ENCODE measurements at places on chromosomes 3 and 15.

DNA sequence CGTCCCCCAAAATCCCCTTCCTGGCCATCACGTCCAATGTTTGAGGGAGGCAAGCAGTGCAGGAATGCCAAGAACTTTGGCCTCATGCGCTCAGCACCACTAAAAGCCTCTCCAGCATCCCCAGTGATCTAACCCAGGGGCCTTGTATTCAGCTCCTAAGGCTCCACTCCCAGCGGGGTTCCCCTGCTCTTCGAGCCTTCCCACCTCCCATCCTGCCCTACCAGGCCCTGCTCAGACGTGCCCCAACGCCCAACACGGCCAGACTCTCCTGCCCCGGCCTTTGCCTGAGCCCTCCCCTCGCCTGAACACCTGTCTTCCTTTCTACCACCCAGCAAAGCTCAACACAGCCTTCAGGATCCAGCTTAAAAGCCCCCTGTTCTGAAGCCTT lies 30.5 kb downstream of the PLXND1 start:
- DNase-seq: no peak

DNA sequence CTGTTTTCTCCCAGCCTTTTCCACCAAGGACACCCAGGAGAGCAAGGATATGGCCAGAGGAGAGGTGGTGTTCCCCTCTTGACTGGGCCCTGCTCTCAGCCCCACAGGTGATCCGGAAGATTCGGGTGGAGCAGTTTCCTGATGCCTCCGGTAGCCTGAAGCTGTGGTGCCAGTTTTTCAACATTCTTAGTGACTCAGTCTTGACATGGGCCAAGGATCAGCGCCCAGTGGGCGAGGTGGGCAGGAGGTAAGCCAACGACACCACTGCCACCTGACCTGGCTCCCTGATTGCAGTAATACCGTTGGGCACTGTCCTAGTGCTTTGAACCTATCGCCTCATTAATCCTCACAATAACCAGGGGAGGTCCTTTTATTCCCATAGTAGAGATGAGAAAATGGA lies 25.3 kb upstream of the SLC28A1 start:
- DNase-seq: no peak

- no peak for DNase-seq
These were observed 93.2 kb downstream of the ZNF280D start for GRCh38 chr15:56640127-56640526.

DNA sequence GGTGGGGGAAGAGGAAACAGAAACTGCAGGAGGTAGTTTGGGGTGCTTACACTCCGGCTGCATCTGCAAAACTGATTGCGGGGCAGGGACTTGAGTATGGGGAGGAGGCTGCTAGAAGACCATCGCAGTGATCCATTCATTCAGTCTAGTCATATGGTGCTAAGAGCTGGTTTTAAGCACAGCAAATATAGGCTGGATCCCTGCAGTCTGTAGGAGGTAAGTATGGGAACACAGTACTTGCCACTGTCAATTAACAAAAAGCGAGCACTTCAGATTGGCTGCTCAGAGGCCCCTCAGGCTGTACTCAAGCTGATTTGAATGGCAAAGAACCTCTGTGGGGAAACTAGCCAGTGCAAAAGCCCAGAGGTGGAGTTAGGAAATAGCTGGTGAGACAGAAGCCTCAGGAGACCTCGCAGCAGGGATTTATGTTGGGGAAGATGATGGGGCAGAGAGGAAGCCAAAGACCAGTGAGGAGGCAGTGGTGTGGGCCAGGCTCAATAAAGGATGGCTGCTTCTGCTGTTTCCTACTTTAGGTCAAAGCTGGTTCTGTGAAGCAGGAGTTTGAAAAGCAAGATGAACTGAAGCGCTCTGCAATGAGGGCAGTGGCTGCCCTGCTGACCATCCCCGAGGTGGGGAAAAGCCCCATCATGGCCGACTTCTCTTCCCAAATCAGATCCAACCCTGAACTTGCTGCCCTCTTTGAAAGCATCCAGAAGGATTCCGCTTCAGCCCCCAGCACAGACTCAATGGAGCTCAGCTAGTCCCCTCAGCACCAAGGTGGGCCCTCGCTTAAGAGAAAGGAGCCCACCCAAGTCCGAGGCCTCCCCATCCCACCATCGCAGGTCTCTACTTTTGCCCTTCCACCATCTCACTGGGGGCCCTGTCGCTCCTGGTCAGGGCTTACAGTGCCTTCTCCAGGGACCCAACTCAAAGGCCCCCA lies 7.9 kb downstream of the RPL32 start:
- DNase-seq: no peak

DNA sequence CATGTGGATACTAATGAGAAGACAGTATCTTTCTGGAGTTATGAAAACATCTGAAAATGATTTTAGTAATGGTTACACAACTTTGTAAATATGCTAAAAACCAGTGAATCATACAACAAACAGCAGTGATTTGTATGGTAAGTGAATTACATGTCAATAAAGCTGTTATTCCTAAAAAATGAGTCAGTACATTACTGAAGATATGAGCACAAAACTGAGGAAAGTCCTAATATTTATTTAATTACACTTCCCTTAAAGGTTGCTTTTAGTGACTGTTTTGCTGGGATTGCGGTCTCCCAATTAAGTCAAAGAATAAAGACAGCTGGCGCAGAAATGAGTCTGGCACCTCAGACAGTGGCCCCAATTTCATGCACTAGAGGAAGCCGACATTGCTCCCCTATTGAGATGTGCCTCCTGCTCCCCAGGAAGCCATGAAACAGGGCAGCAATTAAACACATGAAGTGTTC lies 50.9 kb upstream of the FSIP1 start:
- no peak for DNase-seq

DNA sequence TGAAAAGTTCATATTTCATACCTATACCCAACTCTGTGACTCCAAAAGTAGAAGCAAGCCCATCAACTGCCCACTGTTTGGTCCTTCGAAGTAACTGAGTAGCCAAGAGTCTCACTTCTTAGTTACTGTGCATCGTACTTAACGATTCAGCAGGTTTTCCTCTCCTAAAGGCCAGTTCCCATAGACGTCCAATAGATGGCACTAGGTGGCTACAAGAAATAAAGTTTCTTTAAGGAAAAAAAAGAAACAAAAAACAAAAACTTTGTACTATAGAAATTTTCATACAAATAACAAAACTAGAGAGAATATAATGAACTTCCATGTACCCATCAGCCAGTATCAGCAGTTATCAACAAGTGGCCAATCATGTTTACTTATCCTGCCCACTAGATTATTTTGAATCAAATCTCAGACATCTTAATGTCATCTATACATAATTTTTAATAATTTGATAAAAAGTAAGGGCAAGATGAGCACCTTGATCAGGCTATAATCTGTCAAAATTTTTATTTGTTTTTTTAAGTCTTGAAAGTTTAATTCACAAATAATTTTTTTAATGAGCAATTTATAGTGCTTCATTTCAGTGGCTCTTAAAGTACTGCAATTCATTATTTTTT lies 63.8 kb upstream of the ACP3 start:
- peak; percentile 44 for DNase-seq

- DNase-seq: no peak
These were observed 3.4 kb downstream of the TMEM212 start for GRCh38 chr3:171846597-171846996.

GRCh38 chr3:49877716-49878115 lies 8.0 kb upstream of the CAMKV start:
- no peak for DNase-seq

- DNase-seq: no peak
These were observed 10.6 kb downstream of the CAND2 start for GRCh38 chr3:12807066-12807465.

DNA sequence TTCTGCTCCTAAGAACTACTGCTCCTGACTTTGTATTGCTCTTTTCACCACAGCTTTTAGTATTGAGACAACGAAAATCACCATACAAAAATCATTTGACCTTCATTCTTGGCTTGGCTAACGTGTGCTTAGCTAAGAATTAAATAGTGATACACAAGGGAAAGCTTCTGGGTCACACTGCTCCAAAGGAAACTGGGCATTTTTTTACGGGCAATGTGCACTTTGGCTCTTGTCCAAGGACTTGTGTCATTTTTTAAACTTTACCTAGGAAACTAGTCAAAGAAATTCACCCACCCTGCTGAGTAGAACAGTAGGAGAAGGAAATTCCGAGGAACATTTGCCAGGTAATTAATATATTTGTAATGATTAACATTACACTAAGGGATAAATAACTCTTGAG lies 19.8 kb downstream of the WDR72 start:
- DNase-seq: no peak

GRCh38 chr15:30928076-30928475 lies 24.4 kb downstream of the FAN1 start:
- DNase-seq: no peak

DNA sequence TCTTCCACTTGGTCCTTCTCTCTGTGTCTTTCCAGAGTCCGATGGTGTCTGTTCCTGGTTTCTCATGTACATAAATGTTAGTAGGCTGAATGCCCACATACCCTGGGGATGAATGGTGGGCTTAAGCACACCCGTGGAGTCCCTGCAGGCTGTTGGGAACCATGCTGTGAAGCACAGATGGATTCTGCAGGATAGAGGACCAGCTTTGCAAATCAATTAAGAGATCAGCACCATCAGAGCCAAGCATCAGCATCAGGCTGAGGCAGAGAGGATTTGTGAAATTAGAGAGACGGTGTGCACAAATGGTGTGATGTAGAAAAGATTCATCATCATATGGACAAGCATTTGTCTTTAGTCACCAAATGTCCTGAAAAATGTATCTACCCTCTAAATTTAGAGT lies 127.1 kb downstream of the SV2B start:
- no peak for DNase-seq

- no peak for DNase-seq
These were observed 519.7 kb upstream of the FRG2C start for GRCh38 chr3:75144406-75144805.

- DNase-seq: no peak
These were observed 66.4 kb upstream of the NR2E3 start for GRCh38 chr15:71743861-71744382.

GRCh38 chr3:64691051-64691450 lies 3.3 kb upstream of the ADAMTS9 start:
- DNase-seq: no peak

GRCh38 chr3:188085584-188086560 lies 68.1 kb upstream of the LPP start:
- no peak for DNase-seq

GRCh38 chr15:96553006-96553405 lies 222.5 kb downstream of the NR2F2 start:
- no peak for DNase-seq

GRCh38 chr3:46651084-46651483 lies 38.8 kb downstream of the FAM240A start:
- no peak for DNase-seq

DNA sequence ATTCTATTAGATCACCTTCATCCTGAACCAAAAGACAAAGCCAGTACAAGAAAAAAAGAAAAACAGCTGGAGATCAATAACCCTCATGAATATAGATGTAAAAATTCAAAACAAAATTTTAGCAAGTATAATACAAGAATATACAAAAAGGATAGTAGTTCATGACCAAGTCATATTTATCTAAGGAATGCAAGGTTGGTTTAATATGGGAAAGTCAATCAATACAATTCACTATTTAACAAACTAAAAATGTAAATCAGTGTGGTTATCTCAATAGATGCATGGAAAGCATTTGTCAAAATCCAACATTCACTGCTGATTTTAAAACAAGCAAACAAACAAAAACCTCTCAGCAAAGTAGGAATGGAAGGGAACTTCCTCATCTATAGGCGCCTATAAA lies 11.0 kb upstream of the GPR27 start:
- no peak for DNase-seq

- DNase-seq: no peak
These were observed 10.7 kb downstream of the RPLP1 start for GRCh38 chr15:69463182-69463756.

DNA sequence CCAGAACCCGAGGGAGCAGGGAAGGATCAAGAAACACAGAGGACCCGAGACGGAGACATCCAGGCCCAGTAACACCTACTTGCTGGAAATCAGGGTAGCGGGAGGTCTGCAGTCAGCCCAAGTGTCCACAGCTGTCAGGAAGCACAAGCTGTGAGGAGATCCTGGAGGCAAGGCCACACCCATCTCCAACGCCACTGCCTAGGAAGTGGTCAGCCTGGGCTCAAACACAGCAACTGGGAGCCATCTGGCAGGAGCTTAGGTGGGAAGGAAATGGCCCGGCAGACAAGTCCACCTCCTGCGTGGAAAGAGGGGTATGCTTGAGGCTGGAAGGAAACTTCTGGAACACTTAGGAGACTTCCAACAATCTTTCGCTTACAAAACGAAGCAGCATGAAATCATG lies 407.1 kb downstream of the VPS13C start:
- DNase-seq: no peak

DNA sequence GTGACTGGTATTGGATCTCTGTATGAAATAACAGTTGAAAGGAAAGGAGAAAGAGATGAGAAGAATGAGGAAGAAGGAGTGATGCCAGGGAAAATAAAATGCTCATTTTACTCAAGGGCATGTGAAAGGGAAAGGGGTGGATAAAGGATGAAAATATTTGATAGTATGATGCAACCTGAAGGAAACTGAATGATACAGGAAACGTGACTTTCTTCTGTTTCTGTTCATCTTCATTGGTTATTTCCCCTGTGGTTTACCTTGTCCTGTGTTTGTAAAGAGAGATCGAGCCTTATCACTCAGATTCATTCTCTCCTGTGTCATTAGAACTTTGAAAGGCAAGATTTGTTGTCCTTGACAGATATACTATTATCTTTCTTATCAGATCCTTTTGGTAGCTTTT lies 243.6 kb upstream of the SLITRK3 start:
- DNase-seq: no peak

GRCh38 chr3:110248666-110249065 lies 823.0 kb upstream of the NECTIN3 start:
- no peak for DNase-seq

DNA sequence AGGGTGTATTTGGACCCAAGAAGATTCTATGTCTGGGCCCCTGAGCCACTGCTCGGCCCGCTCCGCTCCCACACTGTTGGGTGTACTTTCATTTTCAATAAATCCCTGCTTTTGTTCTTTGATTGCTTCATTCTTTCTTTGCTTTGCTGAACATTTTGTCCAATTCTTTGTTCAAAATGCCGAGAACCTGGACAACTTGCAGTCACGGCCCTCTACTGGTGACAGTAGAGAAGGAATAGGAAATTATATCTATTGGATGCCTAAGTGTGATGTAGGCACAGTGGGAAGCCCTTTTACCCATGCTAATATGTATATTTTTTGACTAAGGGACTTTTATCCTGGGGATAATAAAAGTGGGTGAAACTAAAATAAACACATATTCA lies 340.8 kb downstream of the LRRC3B start:
- DNase-seq: no peak

DNA sequence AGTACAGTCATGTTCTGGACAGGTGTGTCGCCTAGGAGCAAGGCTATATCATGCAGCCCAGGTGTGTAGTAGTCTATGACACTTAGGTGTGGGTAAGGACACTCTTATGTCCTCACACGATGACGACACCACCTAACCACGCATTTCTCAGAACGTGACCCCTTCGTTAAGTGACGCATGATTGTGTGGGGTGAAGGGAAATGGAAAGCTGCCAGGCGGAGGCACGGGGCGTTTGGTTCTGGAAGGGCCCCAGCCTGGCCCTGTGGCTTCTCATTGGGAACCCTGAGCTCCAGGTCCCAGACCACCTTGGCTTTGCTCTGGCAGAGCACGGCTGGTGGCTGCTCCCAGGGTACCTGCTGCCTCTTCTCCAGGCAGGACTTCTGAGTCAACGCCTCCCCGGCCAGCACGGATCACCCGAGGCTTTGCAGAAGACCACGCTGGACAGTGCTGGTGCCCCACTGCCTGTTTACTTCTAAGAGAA lies 39.3 kb downstream of the FBLN2 start:
- no peak for DNase-seq
